Esophagus muscularis mucosa (tissue), 4 donors: ENCODE measurements at places on chromosomes 2 and 18. TPM values are rescaled to one million over a fixed set of nuclear protein-coding genes. Genes with fewer than 3 reads are reported as not detected.

DNA sequence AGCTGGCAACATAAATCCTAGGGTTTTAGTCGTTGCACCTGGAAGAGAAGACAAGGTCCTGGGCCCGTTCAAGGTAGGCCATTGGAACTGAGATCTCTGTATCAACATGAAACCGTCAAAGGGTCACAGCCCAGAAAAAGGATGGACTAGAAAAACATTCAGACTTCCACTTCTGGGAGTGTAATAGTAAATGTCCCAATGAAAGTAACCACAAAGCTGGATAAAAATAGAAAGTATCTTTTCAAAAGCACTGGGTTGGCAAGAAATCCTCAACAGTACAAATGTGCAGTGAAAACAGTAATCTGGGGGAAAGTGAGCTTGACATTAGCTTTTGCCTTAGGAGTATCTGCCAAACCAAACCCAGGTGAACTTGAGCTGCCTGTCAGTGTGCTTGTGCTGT lies 12.9 kb downstream of the CGREF1 start:
- no peak for DNase-seq

DNA sequence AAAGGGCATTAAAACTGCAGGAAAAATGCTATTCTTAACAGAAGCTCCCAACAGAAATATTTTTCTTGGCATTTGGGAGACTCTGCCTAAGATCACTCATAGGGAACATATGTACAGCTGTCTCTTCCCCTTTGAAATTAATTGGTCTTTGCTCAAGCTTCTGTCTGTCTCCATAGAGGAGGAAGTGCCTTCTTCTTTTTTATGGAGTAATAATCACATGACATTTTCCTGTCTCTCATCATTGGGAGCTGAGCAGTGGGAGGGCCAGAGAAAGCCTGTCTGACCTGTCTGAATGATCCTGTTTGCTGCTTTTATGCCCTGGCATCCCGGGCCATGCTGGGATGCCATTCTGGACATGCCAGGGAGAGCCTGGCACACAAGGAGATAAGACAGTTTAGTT lies 145.6 kb downstream of the AQP4 start:
- peak; percentile 47 for DNase-seq

GRCh38 chr2:160221391-160222276 lies 21.6 kb upstream of the ITGB6 start:
- DNase-seq = no peak

- DNase-seq = no peak
Measured at GRCh38 chr2:233087713-233088112, 27.6 kb downstream of the INPP5D start.

GRCh38 chr2:242011167-242011513 lies 141.6 kb downstream of the RTP5 start:
- DNase-seq = no peak

GRCh38 chr2:129798301-129798581 lies 181.2 kb upstream of the RAB6C start:
- DNase-seq = no peak

GRCh38 chr2:199693861-199694260 lies 157.1 kb downstream of the FTCDNL1 start:
- DNase-seq = no peak

DNA sequence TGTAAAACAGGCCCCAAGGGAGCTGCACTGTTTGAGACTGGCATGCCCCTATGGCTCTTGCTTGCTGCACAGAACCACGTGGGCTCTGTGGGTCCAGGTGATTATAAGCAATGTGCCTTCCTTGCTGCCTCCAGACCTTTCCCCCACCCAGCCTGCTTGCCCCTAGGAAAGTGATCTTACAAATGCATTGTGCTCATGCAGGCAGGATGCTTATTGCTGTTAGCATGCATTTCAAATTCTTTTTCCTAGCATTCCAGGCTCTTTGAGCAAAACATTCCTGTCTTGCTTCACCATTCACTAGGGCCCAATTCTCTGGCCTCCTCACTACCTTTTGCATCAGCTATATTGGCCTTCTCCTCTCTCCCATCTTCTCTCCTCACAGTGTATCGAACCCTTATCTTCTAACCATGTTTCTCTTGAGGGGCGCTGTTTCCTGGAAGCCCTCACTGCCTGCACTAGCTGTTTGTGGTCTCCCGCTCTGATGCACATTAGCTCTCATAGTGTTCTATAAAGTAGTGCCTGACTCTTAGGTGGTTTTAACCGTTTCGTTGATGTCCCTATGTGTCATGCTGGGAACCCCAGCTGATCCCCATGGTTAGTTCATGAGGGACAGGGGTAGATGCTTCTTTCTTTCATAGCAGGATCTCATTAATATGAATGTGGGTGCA lies 152.9 kb upstream of the EPAS1 start:
- no peak for DNase-seq

DNA sequence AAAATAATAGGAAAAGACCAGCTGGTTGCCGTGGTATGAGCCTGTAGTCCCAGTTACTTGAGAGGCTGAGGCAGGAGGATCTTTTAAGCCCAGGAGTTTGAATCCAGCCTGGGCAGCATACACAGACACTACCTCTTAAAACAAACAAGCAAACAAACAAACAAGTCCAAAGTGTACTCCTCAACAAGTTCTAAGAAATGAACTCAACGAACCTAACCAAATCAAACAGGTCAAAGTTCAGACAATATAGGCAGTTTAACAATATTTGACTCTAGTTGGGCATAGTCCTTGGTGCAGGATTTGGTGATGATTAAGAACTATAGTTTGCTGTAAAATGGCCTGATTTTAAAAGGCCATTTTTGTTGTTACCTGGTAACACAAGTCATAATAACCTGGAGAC lies 41.9 kb upstream of the RHOB start:
- no peak for DNase-seq

- no peak for DNase-seq
Measured at GRCh38 chr2:109110170-109110569, 18.8 kb upstream of the SH3RF3 start.

GRCh38 chr2:46697830-46698323 lies 217.7 kb downstream of the MCFD2 start:
- DNase-seq = no peak

Gene RPE
- total RNA-seq = 41.1 TPM

Gene IL37
- total RNA-seq = not detected

Gene SCN1A
- under 0.01 TPM for total RNA-seq

Gene CCDC85A
- total RNA-seq = 5.8 TPM

Gene CXCR2
- 0.42 TPM for total RNA-seq

Gene PDE11A
- total RNA-seq = under 0.01 TPM

Gene LAMA1
- total RNA-seq = 0.17 TPM

Gene PSD4
- total RNA-seq = 3.4 TPM
